ENCODE measurements at places on chromosomes 1 and 21. TPM values are rescaled to one million over a fixed set of nuclear protein-coding genes. Genes with fewer than 3 reads are reported as not detected.

OTUD3 gene
- total RNA-seq: 3.6 TPM

APCS gene
- 0.05 TPM for total RNA-seq

SV2A gene
- 1.8 TPM for total RNA-seq

CHIT1 gene
- total RNA-seq: 6.2 TPM

P3H1 gene
- total RNA-seq: 27.3 TPM

TMEM52 gene
- 0.28 TPM for total RNA-seq

CELA2B gene
- total RNA-seq: 0.28 TPM

PEX19 gene
- 29.0 TPM for total RNA-seq

Data from thymus (tissue), 14 donors.